ENCODE measurements at places on chromosomes 16 and 17. TPM values are rescaled to one million over a fixed set of nuclear protein-coding genes. Genes with fewer than 3 reads are reported as not detected.

DNA sequence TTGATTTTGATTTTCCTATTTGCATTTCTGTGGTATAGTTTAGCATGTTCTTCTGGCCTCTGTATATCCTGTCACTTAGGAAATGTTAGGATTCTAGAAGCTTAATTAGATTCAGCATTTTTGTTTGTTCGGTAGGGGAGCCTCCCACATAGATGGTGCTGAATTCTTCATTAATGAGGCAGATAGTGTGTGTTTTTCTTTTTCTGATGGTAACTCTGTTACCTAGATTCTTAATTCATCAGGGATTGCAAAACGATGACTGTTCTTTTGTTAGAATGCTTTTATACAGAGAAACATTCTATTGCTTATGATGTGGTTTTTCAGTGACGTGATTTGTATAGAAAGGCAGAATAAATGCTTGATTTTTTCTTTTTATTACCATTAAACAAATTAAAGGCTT, 19.0 kb downstream of the BANP start:
- peaks cover 31% of the 10 kb centered on the region for H3K4me1 ChIP-seq
- DNase-seq, result no peak
- no peak overlapping the region for H3K4me3 ChIP-seq
- no peaks in the 10 kb centered on the region for H3K36me3 ChIP-seq
- no peaks in the 10 kb centered on the region for H3K27me3 ChIP-seq
- no peak overlapping the region for H3K27ac ChIP-seq

Gene ATP2A1
- 0.38 TPM for total RNA-seq

DNA sequence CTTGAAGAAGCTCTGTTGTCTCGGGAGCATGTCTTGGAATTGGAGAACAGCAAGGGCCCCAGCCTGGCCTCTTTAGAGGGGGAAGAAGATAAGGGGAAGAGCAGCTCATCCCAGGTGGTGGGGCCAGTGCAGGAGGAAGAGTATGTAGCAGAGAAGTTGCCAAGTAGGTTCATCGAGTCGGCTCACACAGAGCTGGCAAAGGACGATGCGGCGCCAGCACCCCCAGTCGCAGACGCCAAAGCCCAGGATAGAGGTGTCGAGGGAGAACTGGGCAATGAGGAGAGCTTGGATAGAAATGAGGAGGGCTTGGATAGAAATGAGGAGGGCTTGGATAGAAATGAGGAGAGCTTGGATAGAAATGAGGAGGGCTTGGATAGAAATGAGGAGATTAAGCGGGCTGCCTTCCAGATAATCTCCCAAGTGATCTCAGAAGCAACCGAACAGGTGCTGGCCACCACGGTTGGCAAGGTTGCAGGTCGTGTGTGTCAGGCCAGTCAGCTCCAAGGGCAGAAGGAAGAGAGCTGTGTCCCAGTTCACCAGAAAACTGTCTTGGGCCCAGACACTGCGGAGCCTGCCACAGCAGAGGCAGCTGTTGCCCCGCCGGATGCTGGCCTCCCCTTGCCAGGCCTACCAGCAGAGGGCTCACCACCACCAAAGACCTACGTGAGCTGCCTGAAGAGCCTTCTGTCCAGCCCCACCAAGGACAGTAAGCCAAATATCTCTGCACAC, 21.2 kb downstream of the AKAP1 start:
- DNase-seq, result no peak
- H3K36me3 ChIP-seq, result peaks cover 27% of the 10 kb centered on the region
- peak overlapping the region; percentile 56 for H3K27ac ChIP-seq
- H3K27me3 ChIP-seq, result no peaks in the 10 kb centered on the region
- peaks cover 39% of the 10 kb centered on the region for H3K4me1 ChIP-seq

GRCh38 chr17:55748841-55749240, 2.0 kb upstream of the PCTP start:
- no peak overlapping the region for H3K27ac ChIP-seq
- H3K27me3 ChIP-seq, result no peaks in the 10 kb centered on the region
- H3K4me1 ChIP-seq, result peaks cover 14% of the 10 kb centered on the region
- DNase-seq, result no peak
- no peak overlapping the region for H3K4me3 ChIP-seq

Gene CMTM1
- 8.1 TPM for total RNA-seq

Gene NXN
- total RNA-seq, result 42.6 TPM

Gene KRT33B
- total RNA-seq, result not detected

Gene SP6
- 4.7 TPM for total RNA-seq

Gene DCUN1D3
- 20.7 TPM for total RNA-seq

Gene CLDN7
- total RNA-seq, result 98.7 TPM

DNA sequence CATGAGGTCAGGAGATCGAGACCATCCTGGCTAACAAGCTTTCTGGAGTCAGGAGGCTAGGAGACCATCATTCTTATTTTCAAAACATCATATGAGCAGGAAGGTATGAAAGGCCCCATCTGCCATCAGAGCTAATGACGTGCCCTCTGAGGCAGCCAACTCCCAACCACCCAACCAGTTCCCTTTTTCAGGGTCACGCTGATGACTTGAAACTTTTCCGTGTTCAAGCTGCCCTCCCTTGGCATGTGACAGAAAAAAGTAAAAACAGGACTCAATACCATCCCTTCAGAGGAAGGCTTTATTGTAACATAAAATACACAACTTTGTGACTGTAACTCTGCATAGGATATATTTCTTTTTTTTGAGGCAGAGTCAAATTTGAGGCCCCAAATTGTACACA, 4.6 kb upstream of the GHDC start:
- H3K4me1 ChIP-seq, result peaks cover 7% of the 10 kb centered on the region
- DNase-seq, result no peak
- peaks cover 43% of the 10 kb centered on the region for H3K36me3 ChIP-seq
- H3K4me3 ChIP-seq, result no peak overlapping the region

Gene C16orf92
- total RNA-seq, result not detected

GRCh38 chr16:52872731-52873130, 180.0 kb downstream of the CHD9NB start:
- no peaks in the 10 kb centered on the region for H3K4me1 ChIP-seq
- H3K27me3 ChIP-seq, result no peaks in the 10 kb centered on the region
- no peak for DNase-seq
- no peaks in the 10 kb centered on the region for H3K36me3 ChIP-seq

DNA sequence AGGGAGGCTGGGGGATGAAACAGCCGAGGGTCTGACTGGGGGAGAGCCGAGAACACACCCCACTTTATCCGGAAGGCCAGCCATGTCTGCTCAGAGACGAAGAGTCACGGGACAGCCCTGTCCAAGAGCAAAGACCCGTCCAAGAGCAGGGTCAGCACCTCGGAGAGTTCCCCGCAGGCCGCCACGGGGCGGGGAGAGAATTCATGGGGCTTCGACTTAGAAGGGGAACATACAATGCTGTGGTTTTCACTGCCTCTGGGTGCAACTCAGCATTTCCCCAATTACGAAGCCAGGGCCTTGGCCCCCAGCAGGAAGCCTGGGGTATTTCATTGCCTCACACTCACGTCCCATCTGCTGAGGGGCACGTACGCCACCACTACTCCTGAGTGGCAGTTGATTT, 59.3 kb downstream of the JPH3 start:
- no peak overlapping the region for H3K4me3 ChIP-seq
- no peaks in the 10 kb centered on the region for H3K36me3 ChIP-seq

GRCh38 chr17:79095345-79096055, 20.9 kb downstream of the ENGASE start:
- no peak for DNase-seq
- no peak overlapping the region for H3K27ac ChIP-seq
- peaks cover 89% of the 10 kb centered on the region for H3K27me3 ChIP-seq
- no peak overlapping the region for H3K4me3 ChIP-seq
- no peaks in the 10 kb centered on the region for H3K4me1 ChIP-seq
- no peaks in the 10 kb centered on the region for H3K36me3 ChIP-seq

Gene CACNA1H
- 8.4 TPM for total RNA-seq

- H3K4me3 ChIP-seq, result no peak overlapping the region
- no peaks in the 10 kb centered on the region for H3K36me3 ChIP-seq
- H3K27ac ChIP-seq, result no peak overlapping the region
Observed at GRCh38 chr16:17166095-17166494, 304.7 kb downstream of the XYLT1 start.

- H3K4me3 ChIP-seq, result no peak overlapping the region
- no peaks in the 10 kb centered on the region for H3K27me3 ChIP-seq
- H3K36me3 ChIP-seq, result no peaks in the 10 kb centered on the region
- peaks cover 13% of the 10 kb centered on the region for H3K4me1 ChIP-seq
- DNase-seq, result no peak
Observed at GRCh38 chr16:15509593-15510535, 75.5 kb downstream of the BMERB1 start.

Gene CTU2
- 14.5 TPM for total RNA-seq

DNA sequence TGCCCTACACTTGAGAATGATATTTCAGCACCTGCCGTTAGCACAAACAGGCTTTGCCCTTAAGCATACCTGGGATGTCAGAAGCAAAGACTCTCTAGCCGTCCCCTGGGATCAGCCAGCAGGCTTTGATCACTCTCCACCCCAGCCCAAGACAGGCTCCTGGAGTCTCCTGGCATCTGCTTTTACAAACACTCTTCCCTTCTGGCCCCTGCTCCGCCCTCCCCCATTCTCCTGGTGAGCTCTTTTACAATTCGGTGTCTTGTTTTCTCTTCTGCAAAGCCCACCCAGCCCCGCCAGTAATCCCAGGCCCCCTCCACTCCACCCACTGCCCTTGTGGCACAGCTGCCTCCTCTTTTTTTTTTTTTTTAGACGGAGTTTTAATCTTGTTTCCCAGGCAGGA, 50.4 kb downstream of the KATNIP start:
- no peak for DNase-seq
- H3K27me3 ChIP-seq, result no peaks in the 10 kb centered on the region
- no peaks in the 10 kb centered on the region for H3K36me3 ChIP-seq
- H3K4me3 ChIP-seq, result no peak overlapping the region
- no peak overlapping the region for H3K27ac ChIP-seq

GRCh38 chr16:10590342-10590741, 9.9 kb upstream of the EMP2 start:
- H3K27me3 ChIP-seq, result no peaks in the 10 kb centered on the region
- H3K4me1 ChIP-seq, result peaks cover 10% of the 10 kb centered on the region
- no peak overlapping the region for H3K4me3 ChIP-seq
- H3K27ac ChIP-seq, result no peak overlapping the region

GRCh38 chr16:24668481-24669061, 60.9 kb upstream of the TNRC6A start:
- H3K4me1 ChIP-seq, result peaks cover 12% of the 10 kb centered on the region
- DNase-seq, result no peak
- H3K27ac ChIP-seq, result peak overlapping the region; percentile 13
- no peaks in the 10 kb centered on the region for H3K36me3 ChIP-seq
- no peak overlapping the region for H3K4me3 ChIP-seq
- peaks cover 4% of the 10 kb centered on the region for H3K27me3 ChIP-seq

- no peak for DNase-seq
- H3K27ac ChIP-seq, result no peak overlapping the region
- H3K36me3 ChIP-seq, result no peaks in the 10 kb centered on the region
- H3K4me3 ChIP-seq, result no peak overlapping the region
- H3K27me3 ChIP-seq, result no peaks in the 10 kb centered on the region
Observed at GRCh38 chr16:60686824-60687223, 1349.4 kb downstream of the CDH8 start.

Gene HBA2
- total RNA-seq, result 232 TPM

- peaks cover 38% of the 10 kb centered on the region for H3K4me1 ChIP-seq
- peak overlapping the region; percentile 21 for H3K4me3 ChIP-seq
- no peaks in the 10 kb centered on the region for H3K27me3 ChIP-seq
- no peaks in the 10 kb centered on the region for H3K36me3 ChIP-seq
Observed at GRCh38 chr17:57605675-57606105, 139.4 kb downstream of the CCDC182 start.

Gene SEZ6L2
- total RNA-seq, result 10.7 TPM

DNA sequence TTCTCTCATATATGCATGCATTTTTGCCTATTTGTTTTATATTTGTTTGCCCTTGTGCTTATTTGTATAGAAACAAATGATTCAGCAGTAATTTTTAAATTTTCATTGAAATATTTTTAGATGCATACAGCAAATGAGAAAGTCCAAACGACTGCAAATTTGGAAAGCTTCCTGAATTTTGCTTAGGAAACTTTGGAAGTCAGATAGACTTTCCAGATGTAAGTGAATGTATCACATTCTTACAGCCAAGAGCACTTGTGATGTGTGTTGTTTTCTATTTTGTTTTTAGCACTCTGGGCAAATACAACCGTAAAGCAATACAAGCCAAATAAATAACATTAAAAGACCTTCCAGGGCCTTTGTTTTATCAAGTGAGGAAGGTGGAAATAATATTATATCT, 680.8 kb upstream of the CDH8 start:
- no peaks in the 10 kb centered on the region for H3K4me1 ChIP-seq
- H3K27ac ChIP-seq, result no peak overlapping the region
- no peak for DNase-seq

Gene ACAP1
- total RNA-seq, result 26.5 TPM

DNA sequence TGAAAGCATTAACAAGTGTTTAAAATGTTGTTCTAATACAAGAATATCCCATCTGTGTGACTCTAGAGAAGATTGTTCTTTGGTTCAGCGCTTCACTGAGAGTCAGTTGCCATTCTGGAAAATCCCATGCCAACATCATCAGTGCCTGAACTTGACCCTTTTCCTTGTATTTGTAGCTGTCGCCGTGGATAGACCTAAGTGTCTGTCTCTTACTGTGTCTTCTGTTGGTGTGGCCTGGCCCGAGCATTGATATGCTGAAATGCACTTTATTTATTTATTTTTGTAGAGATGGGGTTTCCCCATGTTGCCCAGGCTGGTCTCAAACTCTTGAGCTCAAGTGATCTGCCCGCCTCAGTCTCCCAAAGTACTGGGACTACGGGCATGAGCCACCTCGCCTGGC, 76.0 kb downstream of the MYH11 start:
- H3K27me3 ChIP-seq, result no peaks in the 10 kb centered on the region
- no peaks in the 10 kb centered on the region for H3K36me3 ChIP-seq
- H3K4me1 ChIP-seq, result no peaks in the 10 kb centered on the region
- no peak overlapping the region for H3K4me3 ChIP-seq
- DNase-seq, result no peak

Gene TP53TG3
- total RNA-seq, result not detected

DNA sequence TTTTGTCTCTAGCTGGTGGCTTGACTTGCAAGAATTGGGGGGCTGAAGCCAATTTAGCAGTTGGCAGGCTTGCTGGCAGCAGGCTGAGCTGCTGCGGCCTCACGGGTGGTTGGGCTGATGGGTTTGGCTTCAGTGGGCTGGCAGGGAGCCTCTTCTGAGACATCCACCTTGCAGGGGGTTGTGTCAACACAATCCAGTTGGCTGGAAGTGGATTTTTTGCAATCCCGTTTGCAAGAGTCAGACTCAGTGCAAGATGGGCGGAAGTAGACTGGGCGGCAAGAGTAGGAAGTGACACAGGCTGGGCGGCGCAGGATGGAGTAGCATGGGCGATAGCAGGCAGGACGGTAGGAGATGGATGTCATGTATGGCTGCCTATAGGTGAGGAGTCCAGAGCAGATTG, 1.5 kb downstream of the KRTAP16-1 start:
- no peak overlapping the region for H3K27ac ChIP-seq
- H3K36me3 ChIP-seq, result no peaks in the 10 kb centered on the region
- H3K4me1 ChIP-seq, result peaks cover 11% of the 10 kb centered on the region
- DNase-seq, result peak; percentile 70

DNA sequence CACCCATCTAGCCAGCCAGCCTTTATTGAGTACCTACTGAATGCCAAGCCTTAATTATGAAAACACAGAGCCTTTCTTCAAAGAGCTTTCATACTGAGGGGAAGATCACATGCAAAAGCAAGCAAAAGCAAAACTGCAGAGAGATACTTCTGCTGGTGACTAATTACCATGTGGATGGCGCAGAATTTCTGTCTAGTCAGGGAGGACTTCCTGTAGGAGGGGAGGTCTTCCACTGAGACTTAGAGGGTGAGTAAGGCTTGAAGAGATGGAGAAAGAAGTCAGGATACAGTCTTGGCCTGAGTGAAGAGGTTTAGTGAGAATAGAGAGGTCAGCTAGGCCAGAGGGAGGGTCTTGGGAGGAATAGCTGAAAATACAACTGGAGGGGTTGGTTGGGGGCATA, 53.9 kb upstream of the CCL2 start:
- H3K4me1 ChIP-seq, result peaks cover 9% of the 10 kb centered on the region
- H3K4me3 ChIP-seq, result no peak overlapping the region
- no peaks in the 10 kb centered on the region for H3K36me3 ChIP-seq
- H3K27me3 ChIP-seq, result no peaks in the 10 kb centered on the region
- no peak overlapping the region for H3K27ac ChIP-seq
- no peak for DNase-seq

Data from lower lobe of right lung (tissue), 2 donors.